ENCODE measurements at places on chromosomes 4 and X. TPM values are rescaled to one million over a fixed set of nuclear protein-coding genes. Genes with fewer than 3 reads are reported as not detected.

DNA sequence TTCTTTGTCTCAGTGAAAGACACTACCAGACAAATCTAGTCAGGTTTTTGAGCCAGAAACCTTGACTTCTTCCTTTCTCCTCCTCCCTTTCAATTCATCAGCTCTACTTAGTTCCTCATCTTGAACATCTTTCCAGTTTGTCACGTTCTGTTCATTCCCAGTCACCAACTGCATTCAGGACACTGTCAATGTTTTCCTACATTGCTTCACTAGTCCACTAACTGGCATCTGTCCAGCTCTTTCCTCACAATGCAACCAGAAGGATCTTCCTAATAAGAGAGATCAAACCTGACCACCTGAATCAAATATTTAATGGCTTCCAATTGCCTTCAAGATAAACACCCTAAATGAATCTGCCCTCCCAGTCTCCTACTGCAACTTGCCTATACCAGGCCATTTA is 52.5 kb downstream of the SYNPO2 start:
- H3K27me3 ChIP-seq, result no peaks in the 10 kb centered on the region
- H3K4me3 ChIP-seq, result peak overlapping the region; percentile 47
- peak overlapping the region; percentile 86 for H3K27ac ChIP-seq
- no peaks in the 10 kb centered on the region for H3K36me3 ChIP-seq

GRCh38 chrX:21289232-21289631 is 85.0 kb upstream of the CNKSR2 start:
- H3K27ac ChIP-seq, result no peak overlapping the region
- H3K27me3 ChIP-seq, result no peaks in the 10 kb centered on the region
- H3K4me1 ChIP-seq, result no peaks in the 10 kb centered on the region
- H3K36me3 ChIP-seq, result no peaks in the 10 kb centered on the region
- H3K4me3 ChIP-seq, result no peak overlapping the region

DNA sequence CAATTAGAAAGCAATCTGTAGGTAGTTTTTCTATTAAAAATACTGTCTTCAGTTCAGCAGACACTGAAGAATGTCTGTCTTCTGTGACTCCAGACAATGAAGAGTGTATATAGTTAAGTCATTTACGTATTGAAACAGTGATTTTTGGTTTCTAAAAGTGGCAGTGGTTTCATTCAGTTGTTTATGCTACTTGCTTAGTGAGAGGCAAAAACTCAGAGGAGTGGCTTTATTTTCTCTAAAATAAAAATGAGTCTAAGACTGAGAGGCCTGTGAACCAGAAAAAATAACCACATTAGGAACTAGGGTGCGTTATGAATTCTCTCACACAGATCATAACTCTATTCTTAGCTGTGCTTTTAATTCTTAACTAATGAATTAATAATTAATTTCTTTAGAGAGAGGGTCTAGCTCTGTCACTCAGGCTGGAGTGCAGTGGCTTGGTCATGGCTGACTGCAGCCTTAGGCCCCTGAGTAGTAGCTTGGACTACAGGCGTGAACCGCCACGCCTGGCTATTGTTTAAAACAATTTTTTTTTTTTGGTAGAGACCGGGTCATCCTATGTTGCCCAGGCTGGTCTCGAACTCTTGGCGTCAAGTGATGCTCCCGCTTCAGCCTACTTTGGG is 31.4 kb downstream of the FREM3 start:
- no peaks in the 10 kb centered on the region for H3K36me3 ChIP-seq
- H3K27me3 ChIP-seq, result no peaks in the 10 kb centered on the region
- H3K4me3 ChIP-seq, result no peak overlapping the region
- no peak overlapping the region for H3K27ac ChIP-seq

- H3K36me3 ChIP-seq, result no peaks in the 10 kb centered on the region
- H3K27me3 ChIP-seq, result no peaks in the 10 kb centered on the region
- no peak for DNase-seq
- no peak overlapping the region for H3K4me3 ChIP-seq
- no peak overlapping the region for H3K27ac ChIP-seq
Measured at GRCh38 chr4:28639747-28640146, 1779.1 kb downstream of the STIM2 start.

DNA sequence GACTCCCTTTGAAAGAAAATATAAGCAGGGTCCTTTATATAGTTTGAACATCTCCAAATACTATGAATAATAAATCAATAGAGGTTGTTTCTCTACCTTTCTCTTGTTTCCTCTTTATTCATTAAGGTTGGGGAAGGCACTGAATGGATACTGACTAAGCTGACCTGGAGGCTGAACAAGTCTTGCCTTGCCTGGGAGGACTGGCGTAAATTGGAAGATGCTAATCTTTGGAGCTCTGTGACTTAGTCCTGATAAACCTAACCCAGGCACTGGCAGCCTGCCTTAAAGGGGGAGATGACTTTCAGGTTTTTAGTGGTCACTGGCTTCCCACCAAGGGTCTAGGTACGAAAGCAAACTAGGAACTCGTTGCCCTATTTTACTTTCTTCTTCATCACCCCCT is 10.5 kb downstream of the CCDC160 start:
- no peak overlapping the region for H3K27ac ChIP-seq
- H3K36me3 ChIP-seq, result no peaks in the 10 kb centered on the region
- H3K27me3 ChIP-seq, result peaks cover 3% of the 10 kb centered on the region
- no peak for DNase-seq
- no peaks in the 10 kb centered on the region for H3K4me1 ChIP-seq

GRCh38 chrX:44903830-44904530 is 31.0 kb downstream of the KDM6A start:
- no peak for DNase-seq
- H3K4me1 ChIP-seq, result peaks cover 37% of the 10 kb centered on the region
- no peaks in the 10 kb centered on the region for H3K36me3 ChIP-seq
- no peak overlapping the region for H3K4me3 ChIP-seq
- no peak overlapping the region for H3K27ac ChIP-seq

DNA sequence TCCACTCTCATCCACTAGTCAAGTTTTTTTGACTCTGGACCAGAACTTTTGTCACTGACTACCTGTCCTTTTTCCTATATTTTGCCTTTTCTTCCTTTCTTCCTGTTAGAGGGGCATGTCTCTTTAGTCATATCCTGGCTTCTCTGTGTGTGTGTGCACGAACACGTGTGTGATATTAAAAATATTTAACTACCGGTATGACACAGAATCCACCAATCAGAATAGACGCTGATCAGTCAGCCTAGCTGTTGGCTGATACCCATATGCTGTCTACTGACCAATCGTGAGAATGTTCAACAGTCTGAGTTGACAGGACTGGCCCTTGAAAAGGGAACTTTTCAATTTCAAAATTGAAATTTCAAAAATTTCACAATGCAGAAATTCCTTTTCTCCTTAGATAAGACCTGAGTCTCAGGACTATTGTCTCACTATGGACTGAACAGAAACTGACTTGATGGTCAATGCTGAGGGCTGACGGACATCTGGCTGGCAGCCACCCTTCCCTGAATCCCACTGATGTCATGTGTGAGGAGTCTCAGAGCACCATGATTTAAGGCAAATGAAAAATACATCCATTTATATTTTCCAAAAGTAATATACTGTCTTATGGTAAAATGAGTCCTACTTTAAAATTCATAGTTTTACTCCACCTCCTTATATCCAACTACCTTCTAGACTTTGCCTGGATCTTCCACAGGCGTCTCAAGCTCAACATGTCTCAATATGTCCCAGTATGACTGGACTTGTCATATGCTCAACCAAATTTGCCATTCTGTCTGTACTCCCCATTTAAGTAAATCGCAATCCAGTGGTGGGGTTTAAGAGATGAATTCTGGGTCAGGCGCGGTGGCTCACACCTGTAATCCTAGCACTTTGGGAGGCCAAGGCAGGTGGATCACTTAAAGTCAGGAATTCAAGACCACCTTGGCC is 78.0 kb downstream of the CHRNA9 start:
- no peak overlapping the region for H3K27ac ChIP-seq
- no peaks in the 10 kb centered on the region for H3K4me1 ChIP-seq
- DNase-seq, result no peak
- no peaks in the 10 kb centered on the region for H3K36me3 ChIP-seq

- H3K4me3 ChIP-seq, result no peak overlapping the region
- no peak overlapping the region for H3K27ac ChIP-seq
- peaks cover 55% of the 10 kb centered on the region for H3K36me3 ChIP-seq
- H3K4me1 ChIP-seq, result no peaks in the 10 kb centered on the region
- DNase-seq, result no peak
- H3K27me3 ChIP-seq, result no peaks in the 10 kb centered on the region
Measured at GRCh38 chrX:40063555-40063954, 34.2 kb downstream of the BCOR start.

DNA sequence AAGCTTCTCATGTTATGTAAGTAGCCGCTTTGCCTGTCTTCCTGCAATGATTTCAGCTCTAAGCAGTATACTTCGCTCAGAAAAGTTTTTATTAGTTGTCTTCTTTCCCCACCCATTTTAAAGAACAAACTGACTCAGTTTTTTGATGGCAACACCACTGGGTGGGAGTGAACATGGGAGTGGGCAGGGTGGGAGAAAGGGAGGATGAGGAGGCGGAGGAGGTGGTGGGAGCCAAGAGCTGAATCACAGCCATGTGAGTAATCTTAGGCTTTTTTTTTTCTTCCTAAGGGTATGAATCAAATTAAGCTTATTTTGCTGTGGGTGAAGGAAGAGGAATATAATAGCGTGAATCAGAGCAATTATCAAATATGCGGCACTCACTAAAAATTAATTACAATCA is 574.3 kb upstream of the DIPK2B start:
- H3K27ac ChIP-seq, result no peak overlapping the region
- no peak overlapping the region for H3K4me3 ChIP-seq
- H3K36me3 ChIP-seq, result no peaks in the 10 kb centered on the region
- no peaks in the 10 kb centered on the region for H3K27me3 ChIP-seq

GRCh38 chr4:154741131-154741665 is 2.6 kb upstream of the LRAT start:
- peaks cover 18% of the 10 kb centered on the region for H3K27me3 ChIP-seq
- H3K36me3 ChIP-seq, result no peaks in the 10 kb centered on the region
- H3K27ac ChIP-seq, result no peak overlapping the region
- no peak for DNase-seq
- peaks cover 40% of the 10 kb centered on the region for H3K4me1 ChIP-seq

GRCh38 chr4:128359422-128359821 is 71.8 kb upstream of the PGRMC2 start:
- H3K4me3 ChIP-seq, result no peak overlapping the region
- no peaks in the 10 kb centered on the region for H3K27me3 ChIP-seq
- DNase-seq, result no peak

- no peaks in the 10 kb centered on the region for H3K36me3 ChIP-seq
- no peak for DNase-seq
- no peaks in the 10 kb centered on the region for H3K27me3 ChIP-seq
- H3K27ac ChIP-seq, result no peak overlapping the region
- peaks cover 9% of the 10 kb centered on the region for H3K4me1 ChIP-seq
- H3K4me3 ChIP-seq, result no peak overlapping the region
Measured at GRCh38 chrX:141180851-141181250, 3.9 kb upstream of the LDOC1 start.

- DNase-seq, result no peak
- no peak within 1 kb of the TSS for H3K27ac ChIP-seq
- no peaks in the 10 kb centered on the region for H3K36me3 ChIP-seq
- no peaks in the 10 kb centered on the region for H3K27me3 ChIP-seq
Measured at GRCh38 chr4:186265683-186266652, at the start of gene F11. TSS of gene F11 (plus strand) at chr4:186266189. CDS start at chr4:186267137, 948 bp downstream.

DNA sequence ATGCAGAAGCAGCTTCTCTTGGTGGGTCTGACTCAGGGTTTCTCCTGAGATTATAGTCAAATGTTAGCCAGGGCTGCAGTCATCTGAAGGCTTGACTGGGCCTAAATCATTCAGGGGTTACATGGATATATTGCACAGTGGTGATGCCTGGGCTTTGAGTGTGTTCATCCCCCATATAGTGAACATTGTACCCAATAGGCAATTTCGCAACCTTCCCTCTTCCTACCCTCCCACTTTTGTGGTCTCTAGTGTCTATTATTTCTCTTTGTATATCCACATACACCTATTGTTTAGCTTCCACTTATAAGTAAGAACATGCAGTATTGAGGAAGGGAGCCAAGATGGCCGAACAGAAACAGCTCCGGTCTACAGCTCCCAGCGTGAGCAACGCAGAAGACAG is 90.3 kb upstream of the CAMK2D start:
- no peak for DNase-seq
- no peak overlapping the region for H3K27ac ChIP-seq
- H3K4me1 ChIP-seq, result no peaks in the 10 kb centered on the region
- no peaks in the 10 kb centered on the region for H3K27me3 ChIP-seq
- H3K36me3 ChIP-seq, result no peaks in the 10 kb centered on the region
- no peak overlapping the region for H3K4me3 ChIP-seq

GRCh38 chr4:153668647-153669046 is 15.4 kb upstream of the TLR2 start:
- DNase-seq, result no peak
- H3K27me3 ChIP-seq, result no peaks in the 10 kb centered on the region
- H3K4me3 ChIP-seq, result no peak overlapping the region
- H3K27ac ChIP-seq, result no peak overlapping the region
- H3K4me1 ChIP-seq, result no peaks in the 10 kb centered on the region
- no peaks in the 10 kb centered on the region for H3K36me3 ChIP-seq

Gene TEC
- 2.1 TPM for total RNA-seq

Gene CC2D2A
- total RNA-seq, result 59.7 TPM

Gene GAGE12F
- total RNA-seq, result not detected

Gene LNX1
- 14.7 TPM for total RNA-seq

Gene CTAG2
- not detected for total RNA-seq
